ENCODE measurements at places on chromosomes 11 and 22. TPM values are rescaled to one million over a fixed set of nuclear protein-coding genes. Genes with fewer than 3 reads are reported as not detected.
A peak's percentile ranks its signal among the peaks of the same experiment; 100 is the strongest.

- H3K4me3 ChIP-seq, result no peak overlapping the region
- H3K27me3 ChIP-seq, result no peaks in the 10 kb centered on the region
- H3K27ac ChIP-seq, result no peak overlapping the region
- no peaks in the 10 kb centered on the region for H3K36me3 ChIP-seq
- no peaks in the 10 kb centered on the region for H3K4me1 ChIP-seq
- no peak for DNase-seq
These were observed 103.2 kb upstream of the ANO3 start for GRCh38 chr11:26228778-26229177.

DNA sequence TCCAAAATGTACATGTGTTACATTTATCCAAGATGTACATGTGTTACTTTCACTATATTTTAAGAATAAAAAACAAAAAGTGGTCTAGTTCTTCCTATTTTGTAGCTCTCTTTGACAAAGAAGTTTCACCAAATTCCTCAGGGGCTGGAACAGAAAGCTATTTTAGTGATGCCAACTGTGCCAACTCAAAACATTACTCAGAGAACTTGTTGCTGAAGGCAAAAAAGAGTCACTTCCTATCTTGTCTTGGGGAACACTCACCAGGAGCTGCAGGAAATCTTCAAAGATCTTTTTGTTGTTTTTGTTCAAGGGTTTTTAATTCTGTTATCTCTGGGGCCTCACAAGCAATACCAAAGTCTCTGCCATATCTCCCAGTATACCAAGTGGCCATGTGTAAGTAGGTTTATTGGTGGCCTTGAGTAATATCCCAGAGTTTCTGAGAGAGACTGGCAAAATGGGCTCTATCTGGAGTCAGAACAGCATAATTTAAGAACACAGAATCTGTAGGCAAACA is 13.6 kb upstream of the EED start:
- no peak overlapping the region for H3K4me3 ChIP-seq
- no peak for DNase-seq
- H3K36me3 ChIP-seq, result no peaks in the 10 kb centered on the region
- H3K27ac ChIP-seq, result no peak overlapping the region
- H3K4me1 ChIP-seq, result no peaks in the 10 kb centered on the region
- no peaks in the 10 kb centered on the region for H3K27me3 ChIP-seq

DNA sequence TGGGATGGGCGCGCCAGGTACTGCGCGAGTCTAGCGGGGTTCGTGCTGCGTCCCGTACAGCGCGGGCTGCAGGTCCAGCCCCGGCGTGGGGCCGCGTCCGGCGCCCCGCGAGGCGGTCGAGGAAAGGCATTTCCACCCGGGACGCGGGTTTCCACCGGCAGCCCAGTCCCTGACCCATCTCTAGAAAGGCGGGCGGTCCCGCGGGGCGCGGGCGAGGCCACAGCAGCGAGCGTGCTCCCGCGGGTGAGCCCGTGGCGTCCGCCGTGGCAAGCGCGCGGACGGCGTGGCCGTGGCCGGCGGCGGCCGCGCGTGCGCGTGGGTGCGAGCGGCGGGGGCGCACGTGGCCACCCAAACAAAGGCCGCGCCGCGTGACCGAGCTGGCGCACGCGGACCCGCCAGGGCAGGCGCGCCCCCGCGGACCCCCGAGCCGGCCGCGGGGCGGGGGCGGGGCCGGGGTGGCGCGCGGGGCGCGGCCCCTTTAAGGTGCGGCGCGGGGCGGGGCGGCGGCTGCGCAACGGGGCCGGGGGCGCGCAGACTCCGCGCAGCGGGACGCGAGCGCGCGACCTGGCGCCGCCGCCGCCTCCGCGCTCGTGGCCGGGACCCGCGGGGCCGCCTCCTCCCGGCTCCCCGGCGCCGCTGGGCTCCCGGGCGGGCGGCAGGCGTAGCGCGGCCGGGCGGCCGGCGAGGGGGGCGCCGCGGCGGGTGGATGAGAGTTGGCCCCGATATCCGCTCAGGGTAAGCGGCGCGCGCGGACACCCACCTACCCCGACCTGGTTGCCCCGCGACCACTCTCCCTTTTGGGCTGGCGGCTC is 39.3 kb upstream of the CELSR1 start:
- peak; percentile 85 for DNase-seq
- H3K27me3 ChIP-seq, result no peaks in the 10 kb centered on the region
- H3K36me3 ChIP-seq, result no peaks in the 10 kb centered on the region
- H3K4me3 ChIP-seq, result no peak overlapping the region
- H3K27ac ChIP-seq, result peak overlapping the region; percentile 78
- peaks cover 68% of the 10 kb centered on the region for H3K4me1 ChIP-seq

- no peak overlapping the region for H3K27ac ChIP-seq
- no peak overlapping the region for H3K4me3 ChIP-seq
- H3K27me3 ChIP-seq, result no peaks in the 10 kb centered on the region
- no peaks in the 10 kb centered on the region for H3K4me1 ChIP-seq
- DNase-seq, result no peak
- no peaks in the 10 kb centered on the region for H3K36me3 ChIP-seq
These were observed 76.0 kb downstream of the CACNA1I start for GRCh38 chr22:39646398-39647063.

DNA sequence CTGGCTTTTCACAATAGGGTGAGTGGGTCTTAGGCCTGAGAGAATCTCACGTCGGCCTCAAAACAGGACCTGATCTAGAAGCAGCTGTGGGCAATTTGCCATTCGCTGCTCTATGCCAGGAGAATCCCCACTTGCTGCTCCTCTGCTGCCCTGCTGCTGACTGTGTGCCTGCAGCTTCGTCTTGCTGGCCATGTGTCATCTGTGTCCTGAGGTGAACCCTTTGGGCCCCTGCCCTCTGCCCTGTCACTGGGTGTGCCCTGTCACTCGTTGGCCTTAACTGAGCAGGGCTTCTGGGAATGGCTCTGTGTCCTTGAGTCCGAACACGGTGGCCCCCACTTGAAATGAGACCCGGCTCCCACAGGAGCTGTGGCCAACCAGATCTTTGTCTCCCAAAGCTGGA is 6.2 kb downstream of the NAA40 start:
- H3K4me3 ChIP-seq, result no peak overlapping the region
- H3K36me3 ChIP-seq, result no peaks in the 10 kb centered on the region
- H3K4me1 ChIP-seq, result no peaks in the 10 kb centered on the region

GRCh38 chr22:35477911-35478582 is 62.6 kb upstream of the RASD2 start:
- no peak overlapping the region for H3K4me3 ChIP-seq
- no peak overlapping the region for H3K27ac ChIP-seq
- no peaks in the 10 kb centered on the region for H3K27me3 ChIP-seq
- H3K36me3 ChIP-seq, result no peaks in the 10 kb centered on the region

DNA sequence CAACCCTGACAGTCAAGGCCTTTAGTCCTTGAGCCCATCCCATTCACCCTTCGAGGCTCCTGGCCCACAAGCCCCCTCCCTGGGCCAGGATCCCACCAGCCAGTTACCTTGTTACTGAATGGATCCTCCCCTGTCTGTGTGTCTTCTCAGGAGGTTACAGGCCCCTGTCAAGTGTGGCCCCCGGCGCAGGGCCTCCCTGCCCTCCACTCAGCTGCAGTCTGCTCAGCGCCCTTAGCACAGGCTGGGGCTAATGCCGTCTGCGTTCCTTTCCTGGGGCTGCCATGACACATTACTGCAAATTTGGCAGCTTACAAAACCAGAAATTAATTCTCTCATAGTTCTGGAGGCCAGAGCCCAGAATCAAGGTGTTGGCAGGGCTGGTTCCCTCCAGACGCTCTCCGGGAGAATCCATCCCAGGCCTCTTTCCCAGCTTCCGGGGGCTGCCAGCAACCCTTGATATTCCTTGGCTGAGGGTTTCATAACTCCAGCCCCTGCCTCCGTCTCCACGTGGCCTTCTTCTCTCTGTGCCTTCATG is 9.4 kb upstream of the SYT12 start:
- H3K27me3 ChIP-seq, result no peaks in the 10 kb centered on the region
- no peak overlapping the region for H3K27ac ChIP-seq
- no peaks in the 10 kb centered on the region for H3K4me1 ChIP-seq
- no peak overlapping the region for H3K4me3 ChIP-seq
- no peaks in the 10 kb centered on the region for H3K36me3 ChIP-seq
- no peak for DNase-seq

Gene HEPHL1
- not detected for polyA plus RNA-seq

DNA sequence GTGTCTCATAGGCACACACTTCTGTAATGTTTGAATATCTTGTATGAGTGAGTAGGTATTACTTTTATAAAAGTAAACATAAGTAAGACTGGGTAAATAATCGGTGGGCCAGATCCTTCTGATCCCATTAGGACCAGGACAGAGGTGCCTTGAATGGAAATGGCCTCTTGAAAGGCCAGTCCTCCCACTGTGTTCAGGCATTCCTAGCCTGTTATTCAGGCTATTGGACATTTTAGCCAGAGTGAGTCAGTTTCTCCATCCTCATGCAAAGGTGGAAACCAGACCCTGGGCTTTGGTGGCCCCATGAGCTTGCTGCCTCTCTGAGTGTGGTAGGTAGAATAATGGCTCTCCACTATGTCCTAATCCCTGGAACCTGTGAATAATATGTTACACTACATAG is 34.4 kb downstream of the C11orf96 start:
- H3K27me3 ChIP-seq, result no peaks in the 10 kb centered on the region
- H3K4me1 ChIP-seq, result no peaks in the 10 kb centered on the region
- no peak for DNase-seq
- H3K4me3 ChIP-seq, result no peak overlapping the region
- H3K27ac ChIP-seq, result no peak overlapping the region
- H3K36me3 ChIP-seq, result no peaks in the 10 kb centered on the region

- no peak overlapping the region for H3K4me3 ChIP-seq
- no peaks in the 10 kb centered on the region for H3K4me1 ChIP-seq
- H3K36me3 ChIP-seq, result no peaks in the 10 kb centered on the region
- no peaks in the 10 kb centered on the region for H3K27me3 ChIP-seq
- no peak for DNase-seq
These were observed 54.8 kb upstream of the SPON1 start for GRCh38 chr11:13907678-13908077.

- H3K4me3 ChIP-seq, result no peak overlapping the region
- DNase-seq, result peak; percentile 48
- H3K27ac ChIP-seq, result no peak overlapping the region
- H3K4me1 ChIP-seq, result no peaks in the 10 kb centered on the region
- H3K27me3 ChIP-seq, result no peaks in the 10 kb centered on the region
These were observed 29.0 kb upstream of the NAP1L4 start for GRCh38 chr11:3021125-3021524.

Gene LRRC10B
- polyA plus RNA-seq, result 10.2 TPM

Gene SSTR3
- 3.3 TPM for polyA plus RNA-seq

Gene TPBGL
- polyA plus RNA-seq, result 0.07 TPM

DNA sequence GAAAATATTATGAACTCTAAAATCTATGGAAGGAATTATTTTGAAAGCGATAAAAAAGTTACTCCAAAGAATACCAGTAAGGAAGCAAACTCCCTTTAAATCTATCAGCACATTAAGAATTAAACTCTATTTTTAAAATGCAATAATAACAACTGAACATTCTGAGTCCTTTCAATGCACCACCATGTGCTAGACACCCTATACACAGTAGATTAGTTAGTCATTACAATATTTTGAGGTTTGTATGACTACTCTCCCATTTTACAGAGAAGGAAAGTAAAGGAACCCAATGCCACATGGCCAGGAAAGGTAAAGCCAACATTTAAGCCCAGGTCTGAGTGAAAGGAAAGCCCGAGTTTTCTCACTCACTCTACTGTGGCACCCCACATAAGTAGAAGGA is 17.7 kb downstream of the JAML start:
- no peaks in the 10 kb centered on the region for H3K4me1 ChIP-seq
- H3K27ac ChIP-seq, result no peak overlapping the region
- H3K27me3 ChIP-seq, result no peaks in the 10 kb centered on the region

Gene TBX1
- 0.40 TPM for polyA plus RNA-seq

DNA sequence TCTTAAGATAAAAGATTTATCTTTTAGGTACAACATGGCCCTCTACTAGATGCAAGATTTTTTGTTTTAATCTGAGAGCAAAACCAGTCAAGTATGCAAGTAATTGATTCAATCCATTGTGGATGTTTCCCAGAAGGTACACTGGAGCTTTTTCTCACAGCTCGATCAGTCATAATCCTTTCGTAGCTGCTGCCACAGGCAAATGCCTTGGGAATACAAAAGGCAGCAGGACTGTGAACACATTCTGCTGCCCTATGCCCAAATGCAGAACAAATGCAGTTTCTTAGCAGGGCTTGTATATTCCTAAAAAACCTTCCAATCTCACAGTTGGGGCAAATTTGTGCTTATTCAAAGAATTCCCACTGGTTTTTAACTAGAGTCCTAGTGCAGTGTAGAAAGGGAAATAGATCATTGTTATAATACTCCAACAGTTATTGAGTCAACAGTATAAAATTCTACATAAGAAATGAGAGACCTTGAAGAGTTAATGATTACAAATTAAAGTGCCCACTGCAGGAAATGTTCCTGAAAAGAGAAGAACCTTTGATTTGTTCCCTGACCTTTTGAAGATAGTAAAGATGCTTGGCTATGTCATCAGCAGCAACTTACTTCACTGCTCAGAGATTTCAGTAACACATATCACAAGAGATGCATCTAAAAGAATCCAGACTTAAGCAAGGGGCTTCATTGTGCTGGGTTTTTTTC is 14.1 kb downstream of the LPXN start:
- H3K27ac ChIP-seq, result peak overlapping the region; percentile 62
- H3K27me3 ChIP-seq, result no peaks in the 10 kb centered on the region
- no peak overlapping the region for H3K4me3 ChIP-seq
- peaks cover 30% of the 10 kb centered on the region for H3K4me1 ChIP-seq
- no peaks in the 10 kb centered on the region for H3K36me3 ChIP-seq
- no peak for DNase-seq

- H3K36me3 ChIP-seq, result no peaks in the 10 kb centered on the region
- DNase-seq, result no peak
- no peaks in the 10 kb centered on the region for H3K27me3 ChIP-seq
- H3K4me1 ChIP-seq, result no peaks in the 10 kb centered on the region
- no peak overlapping the region for H3K27ac ChIP-seq
These were observed 387.4 kb upstream of the CADM1 start for GRCh38 chr11:115891581-115891980.

DNA sequence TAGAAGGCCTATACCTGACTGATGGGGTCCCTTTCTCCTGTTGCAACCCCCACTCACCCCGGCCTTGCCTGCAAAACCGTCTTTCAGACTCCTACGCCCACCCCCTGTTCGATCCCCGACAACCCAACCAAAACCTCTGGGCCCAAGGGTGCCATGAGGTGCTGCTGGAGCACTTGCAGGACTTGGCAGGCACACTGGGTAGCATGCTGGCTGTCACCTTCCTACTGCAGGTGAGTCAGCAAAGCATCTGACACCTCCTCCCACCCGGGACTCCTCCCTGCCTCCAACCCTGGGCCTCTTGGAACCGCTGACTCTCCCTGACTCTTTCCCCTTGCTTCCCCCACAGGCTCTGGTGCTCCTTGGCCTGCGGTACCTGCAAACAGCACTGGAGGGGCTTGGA is 1.2 kb downstream of the ROM1 start:
- no peaks in the 10 kb centered on the region for H3K27me3 ChIP-seq
- DNase-seq, result no peak
- H3K36me3 ChIP-seq, result no peaks in the 10 kb centered on the region
- no peaks in the 10 kb centered on the region for H3K4me1 ChIP-seq
- no peak overlapping the region for H3K4me3 ChIP-seq

Gene APOBEC3G
- 4.4 TPM for polyA plus RNA-seq

Gene DDI1
- not detected for polyA plus RNA-seq

Gene E2F8
- not detected for polyA plus RNA-seq

GRCh38 chr11:46380340-46381047 is 975 bp upstream of the MDK start:
- H3K4me3 ChIP-seq, result peak overlapping the region; percentile 55
- H3K36me3 ChIP-seq, result peaks cover 6% of the 10 kb centered on the region
- H3K4me1 ChIP-seq, result peaks cover 6% of the 10 kb centered on the region
- DNase-seq, result peak; percentile 69
- H3K27ac ChIP-seq, result peak overlapping the region; percentile 7
- H3K27me3 ChIP-seq, result no peaks in the 10 kb centered on the region
